Spinal cord (tissue), 10 donors: ENCODE measurements at places on chromosomes 2 and 18. TPM values are rescaled to one million over a fixed set of nuclear protein-coding genes. Genes with fewer than 3 reads are reported as not detected.

Gene GPC1
- polyA plus RNA-seq = 216 TPM

Gene EFR3B
- 44.1 TPM for polyA plus RNA-seq

Gene APCDD1
- polyA plus RNA-seq = 431 TPM

DNA sequence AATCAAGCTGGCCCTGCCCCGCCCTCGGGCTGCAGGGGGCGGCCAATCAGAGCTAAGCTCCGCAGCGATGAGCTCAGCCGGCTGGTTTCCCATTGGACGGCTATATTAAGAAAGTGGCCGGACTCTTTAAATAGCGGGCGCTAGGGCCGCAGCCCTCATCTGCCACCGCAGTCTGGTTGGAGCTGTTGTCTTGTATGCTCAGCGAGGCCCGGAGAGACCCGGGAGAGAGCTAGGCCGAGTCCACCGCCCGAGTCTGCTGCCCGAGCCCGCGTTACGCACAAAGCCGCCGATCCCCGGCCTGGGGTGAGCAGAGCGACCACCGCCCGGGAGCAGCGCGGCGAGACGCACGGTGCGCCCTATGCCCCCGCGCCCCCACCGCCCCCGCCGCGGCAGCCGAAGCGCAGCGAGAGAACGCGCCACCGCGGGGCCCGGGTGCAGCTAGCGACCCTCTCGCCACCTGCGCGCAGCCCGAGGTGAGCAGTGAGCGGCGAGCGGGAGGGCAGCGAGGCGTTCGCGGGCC, at the start of gene RHOB:
Gene RHOB, plus strand, starts transcription at position 158 of the 520 bp plus-strand sequence. CDS start 392 bp downstream, outside the sequence.
- DNase-seq = peak; percentile 100

GRCh38 chr18:28689588-28689987, 512.7 kb upstream of the CDH2 start:
- no peak for DNase-seq

DNA sequence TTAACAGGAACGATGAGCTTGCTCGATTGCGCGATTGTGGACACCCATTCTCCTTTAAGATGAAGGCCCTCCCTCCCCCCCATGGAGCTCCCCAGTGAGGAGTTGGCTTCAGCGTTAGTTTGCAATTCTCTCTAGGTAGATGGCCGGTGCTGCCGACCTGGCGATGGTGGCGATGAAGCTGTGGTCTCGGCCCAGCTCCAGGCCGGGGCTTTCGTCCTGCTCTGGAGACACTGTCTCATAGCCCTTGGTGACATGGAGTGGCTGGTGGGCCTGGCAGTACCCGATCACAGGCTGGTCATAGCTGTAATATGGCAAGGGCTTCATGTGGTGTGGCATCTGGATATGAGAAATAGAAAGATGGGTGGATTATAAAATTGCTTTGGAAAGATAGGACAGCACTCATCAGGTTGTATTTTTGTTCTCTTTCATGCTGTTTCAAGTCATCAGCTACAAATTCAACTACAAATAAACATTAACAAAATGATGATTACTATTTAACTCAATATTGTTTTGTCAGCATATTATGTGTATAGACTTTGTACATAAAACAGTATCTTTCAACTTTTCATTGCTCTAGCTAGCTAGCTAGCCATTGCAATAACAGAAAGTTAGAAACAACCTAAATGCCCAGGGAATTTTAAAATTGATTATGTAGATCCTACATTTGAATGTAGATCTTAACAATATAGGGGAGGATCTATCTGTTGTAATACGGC, 773.4 kb downstream of the LRRTM4 start:
- no peak for DNase-seq

GRCh38 chr2:33326100-33326499, 150.3 kb upstream of the RASGRP3 start:
- no peak for DNase-seq

DNA sequence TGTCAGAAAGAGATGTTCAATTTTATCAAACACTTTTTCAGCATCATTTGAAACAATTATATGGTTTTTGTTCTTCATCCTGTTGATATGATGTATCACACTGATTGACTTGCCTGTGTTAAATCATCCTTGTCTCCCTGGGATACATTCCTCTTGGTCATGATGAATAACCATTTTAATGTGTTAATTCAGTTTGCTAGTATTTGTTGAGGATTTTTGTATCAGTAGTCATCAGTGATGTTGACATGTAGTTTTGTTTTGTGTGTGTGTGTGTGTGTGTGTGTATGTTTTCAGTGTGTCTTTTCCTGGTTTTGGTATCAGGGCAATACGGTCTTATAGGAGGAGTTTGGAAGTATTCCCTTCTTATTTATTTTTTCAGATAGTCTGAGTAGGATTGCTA, 325.4 kb downstream of the ZNF804A start:
- no peak for DNase-seq

Gene ASPRV1
- polyA plus RNA-seq = 7.7 TPM

DNA sequence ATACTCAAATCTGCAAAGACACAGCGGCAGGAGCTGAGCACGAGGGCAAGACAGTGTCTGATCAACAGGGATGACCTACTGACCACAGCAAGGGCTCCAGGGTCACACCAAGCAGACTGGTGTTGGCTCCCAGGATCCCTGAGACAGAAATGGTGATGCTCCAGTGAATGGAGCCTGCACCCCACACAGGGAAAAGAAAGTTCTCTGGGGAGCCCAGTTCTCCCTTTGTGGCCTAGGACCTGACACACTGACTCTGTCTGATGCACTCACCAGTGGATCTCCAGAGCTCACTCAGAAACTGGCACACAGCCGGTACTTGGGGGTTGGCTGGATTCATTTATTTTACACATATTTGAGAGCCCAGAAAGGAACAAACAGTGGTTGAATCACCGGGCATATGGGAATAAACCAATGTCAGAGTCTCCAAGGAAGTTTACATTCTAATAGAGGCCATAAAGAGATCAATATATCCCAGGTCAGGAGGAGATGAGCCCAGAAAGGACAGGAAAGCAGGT, 215.6 kb upstream of the ARL4C start:
- DNase-seq = no peak
